ENCODE measurements at places on chromosomes 3 and 15. TPM values are rescaled to one million over a fixed set of nuclear protein-coding genes. Genes with fewer than 3 reads are reported as not detected.

DNA sequence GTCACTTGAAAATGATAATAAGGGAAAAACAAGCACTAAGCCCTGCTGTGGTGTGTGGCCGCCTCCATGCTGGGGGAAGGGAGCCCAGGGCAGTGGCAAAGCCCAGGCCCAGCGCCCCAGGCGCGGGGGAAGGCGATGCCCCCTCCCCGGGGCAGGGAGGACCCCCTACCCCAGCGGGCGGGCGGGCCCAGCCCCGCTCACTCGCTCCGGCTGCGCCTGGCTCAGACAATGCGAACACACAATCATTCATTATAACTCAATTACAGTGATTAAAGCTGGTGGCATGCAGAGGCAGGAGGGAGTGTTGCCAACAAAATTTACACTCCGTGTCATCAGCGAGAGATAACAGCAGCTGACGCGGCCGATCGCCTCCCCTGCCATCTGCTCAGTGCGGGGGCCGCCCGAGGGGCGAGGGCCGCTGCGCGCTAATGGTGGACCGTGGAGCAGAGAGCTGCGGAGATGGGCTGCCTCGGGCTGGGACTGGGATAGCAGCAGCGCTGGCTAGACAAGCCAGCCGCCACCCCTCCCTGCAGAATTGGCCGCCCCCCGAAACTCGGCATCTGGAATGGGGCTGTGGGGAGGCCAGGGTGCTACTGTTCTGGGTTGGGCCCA is 64.1 kb downstream of the TLE3 start:
- no peak overlapping the region for H3K4me3 ChIP-seq
- H3K36me3 ChIP-seq = no peaks in the 10 kb centered on the region
- DNase-seq = no peak
- no peaks in the 10 kb centered on the region for H3K4me1 ChIP-seq
- H3K27me3 ChIP-seq = peaks cover 2% of the 10 kb centered on the region
- H3K27ac ChIP-seq = no peak overlapping the region

DNA sequence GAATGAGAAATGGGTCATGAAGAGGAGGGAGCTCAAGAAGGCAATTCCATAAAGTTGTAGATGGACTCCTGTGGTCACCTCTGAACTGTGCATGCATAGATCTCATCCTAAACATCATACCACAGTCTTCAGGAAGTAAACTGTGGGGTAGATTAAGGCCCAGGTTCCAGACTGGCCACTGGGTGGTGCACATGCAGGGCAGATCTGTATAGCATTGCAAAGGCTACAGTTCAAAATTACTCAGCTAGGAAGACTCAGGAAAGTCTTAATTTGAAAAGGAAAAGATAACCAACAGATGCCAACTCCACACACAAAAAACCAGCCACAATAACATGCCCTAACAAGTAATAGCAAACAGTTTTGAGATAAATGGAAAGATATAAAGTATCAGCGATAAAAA is 20.3 kb downstream of the KY start:
- peaks cover 6% of the 10 kb centered on the region for H3K36me3 ChIP-seq
- peaks cover 5% of the 10 kb centered on the region for H3K4me1 ChIP-seq
- H3K27me3 ChIP-seq = peaks cover 3% of the 10 kb centered on the region
- H3K27ac ChIP-seq = no peak overlapping the region
- H3K4me3 ChIP-seq = no peak overlapping the region

DNA sequence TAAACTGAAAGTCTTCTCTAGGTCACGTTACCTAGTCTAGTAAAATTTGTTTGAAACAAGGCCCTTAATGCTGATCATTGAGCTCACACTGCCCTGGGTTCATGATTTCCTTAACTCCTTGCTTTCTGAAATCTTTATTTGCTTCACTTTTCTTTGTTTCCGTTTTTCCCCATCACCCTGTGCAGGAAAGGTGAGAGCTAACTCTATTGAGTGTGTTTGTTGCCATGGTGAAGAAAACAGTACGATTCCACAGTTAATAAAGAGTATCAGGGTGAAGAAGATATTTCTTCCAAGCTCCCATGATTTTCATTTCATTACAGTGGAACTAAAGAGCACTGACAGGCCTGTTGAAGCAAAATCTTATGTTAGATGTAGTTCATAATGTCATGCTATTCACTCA is 276.2 kb downstream of the RAP2B start:
- no peaks in the 10 kb centered on the region for H3K4me1 ChIP-seq
- no peak for DNase-seq
- no peaks in the 10 kb centered on the region for H3K36me3 ChIP-seq
- no peak overlapping the region for H3K4me3 ChIP-seq
- H3K27ac ChIP-seq = no peak overlapping the region
- H3K27me3 ChIP-seq = no peaks in the 10 kb centered on the region

DNA sequence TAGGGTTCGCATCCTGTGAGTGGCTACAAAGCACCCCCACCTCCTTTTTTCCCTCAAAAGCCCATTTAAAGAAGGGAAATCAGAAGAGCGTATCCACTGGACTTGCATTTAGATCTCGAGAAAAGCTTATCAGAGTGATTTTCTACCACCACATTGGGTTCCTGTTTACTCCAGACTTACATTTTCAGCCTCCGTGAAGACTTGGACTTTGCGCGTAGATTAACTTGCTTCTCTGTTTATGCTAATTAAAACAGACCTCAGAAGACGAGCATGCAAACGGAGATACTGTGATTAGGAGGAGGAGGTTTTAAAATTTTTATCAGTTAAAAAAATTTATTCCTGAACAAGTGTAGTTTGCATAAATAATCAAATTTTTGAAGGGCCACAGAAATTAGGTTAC is 115.7 kb downstream of the AKAP13 start:
- peaks cover 9% of the 10 kb centered on the region for H3K27me3 ChIP-seq
- DNase-seq = no peak
- H3K4me3 ChIP-seq = no peak overlapping the region
- H3K4me1 ChIP-seq = peaks cover 66% of the 10 kb centered on the region

- H3K36me3 ChIP-seq = no peaks in the 10 kb centered on the region
- no peak overlapping the region for H3K27ac ChIP-seq
- no peak for DNase-seq
- H3K27me3 ChIP-seq = no peaks in the 10 kb centered on the region
- peaks cover 16% of the 10 kb centered on the region for H3K4me1 ChIP-seq
Observed at GRCh38 chr15:91885714-91886270, 32.3 kb downstream of the SLCO3A1 start.

DNA sequence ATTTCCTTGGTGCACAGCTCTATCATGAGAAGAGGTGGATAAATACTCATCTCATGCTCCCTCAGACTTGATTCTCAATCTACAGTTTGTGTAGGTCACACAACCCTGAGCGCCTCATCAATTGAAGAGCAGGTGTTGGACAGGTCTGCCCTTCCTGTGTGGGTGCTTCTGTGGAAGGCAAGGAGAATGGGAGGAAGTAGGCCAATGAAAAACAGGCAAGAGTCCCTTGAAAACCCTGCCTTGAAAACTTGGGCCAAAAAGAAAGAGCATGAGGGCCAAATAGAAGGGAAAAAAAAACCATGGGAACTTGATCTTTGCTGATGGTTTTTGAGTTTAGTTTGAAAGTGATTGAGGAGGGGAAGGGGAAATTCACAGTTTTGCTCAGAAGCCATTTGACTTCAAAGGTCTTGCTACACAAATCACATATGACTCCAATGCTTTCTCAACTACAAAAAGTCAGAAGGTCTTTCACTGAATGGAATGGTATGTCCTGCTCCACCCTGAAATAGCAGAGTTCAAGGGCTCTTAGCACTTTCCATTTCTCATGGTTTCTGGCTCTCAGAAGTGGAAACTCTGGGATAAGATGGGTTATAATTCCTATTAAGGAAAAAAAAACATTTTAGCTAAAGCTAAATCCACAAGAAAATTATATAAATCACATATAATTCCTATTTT is 37.2 kb upstream of the TM4SF1 start:
- no peak overlapping the region for H3K27ac ChIP-seq
- H3K36me3 ChIP-seq = no peaks in the 10 kb centered on the region
- peaks cover 7% of the 10 kb centered on the region for H3K4me1 ChIP-seq
- DNase-seq = no peak
- H3K27me3 ChIP-seq = peaks cover 1% of the 10 kb centered on the region

DNA sequence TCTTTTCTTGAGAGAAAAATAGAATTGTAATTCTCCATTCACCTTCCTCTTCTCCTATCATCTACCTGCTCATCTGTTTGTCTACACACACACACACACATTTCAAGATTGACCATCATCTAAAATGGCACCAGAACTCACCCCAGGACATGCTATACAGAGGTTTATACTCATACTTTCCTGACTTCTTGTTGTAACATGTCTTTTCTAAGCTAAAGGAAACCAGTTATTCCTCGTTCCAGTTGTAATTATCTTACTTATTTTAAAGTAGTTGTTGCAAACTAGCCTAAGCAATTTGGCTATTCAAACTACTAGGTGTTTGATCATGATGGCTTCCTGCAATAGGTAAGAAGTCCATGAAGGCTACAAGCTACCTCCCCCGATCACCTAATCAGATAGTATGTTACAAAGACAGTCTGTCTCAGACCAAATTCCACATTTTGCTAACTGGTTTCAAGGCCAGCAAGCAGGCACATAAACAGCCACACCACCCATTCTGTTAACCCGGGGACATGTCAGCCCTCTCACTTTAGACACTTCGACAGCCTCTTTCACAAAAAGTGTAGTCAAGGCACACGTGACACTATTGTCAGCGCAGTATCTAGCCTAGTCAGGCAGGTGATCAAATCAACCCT is 189.7 kb downstream of the SHQ1 start:
- no peak overlapping the region for H3K27ac ChIP-seq
- H3K27me3 ChIP-seq = peaks cover 4% of the 10 kb centered on the region
- H3K4me3 ChIP-seq = no peak overlapping the region

DNA sequence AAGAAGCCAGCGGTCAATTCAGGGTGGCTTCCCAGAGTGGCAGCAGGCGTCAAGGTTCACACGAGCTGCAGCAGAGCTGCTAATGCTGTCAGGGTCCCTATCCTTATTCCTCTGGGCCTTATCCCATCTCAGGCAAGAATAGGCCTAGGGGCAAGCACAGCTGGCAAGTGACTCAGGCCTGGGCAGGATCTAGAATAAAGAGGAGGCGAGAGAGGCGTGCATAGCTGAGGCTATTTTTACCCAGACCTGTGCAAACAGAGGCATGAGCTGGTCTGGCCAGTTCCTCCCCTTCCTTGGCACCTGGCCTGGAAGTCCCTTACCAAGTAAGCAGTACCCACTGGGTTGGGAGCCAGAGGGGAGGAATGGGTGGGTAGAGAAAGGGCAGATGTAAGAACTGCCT is 12.2 kb upstream of the VIPR1 start:
- no peak overlapping the region for H3K27ac ChIP-seq
- DNase-seq = no peak
- H3K4me1 ChIP-seq = peaks cover 25% of the 10 kb centered on the region
- no peaks in the 10 kb centered on the region for H3K36me3 ChIP-seq

- H3K4me3 ChIP-seq = no peak overlapping the region
- no peak overlapping the region for H3K27ac ChIP-seq
- DNase-seq = peak; percentile 27
- H3K4me1 ChIP-seq = peaks cover 6% of the 10 kb centered on the region
- peaks cover 13% of the 10 kb centered on the region for H3K27me3 ChIP-seq
- no peaks in the 10 kb centered on the region for H3K36me3 ChIP-seq
Observed at GRCh38 chr15:58064980-58065444, 499 bp downstream of the ALDH1A2 start.

- H3K4me1 ChIP-seq = peaks cover 9% of the 10 kb centered on the region
- DNase-seq = no peak
- H3K27ac ChIP-seq = no peak overlapping the region
- no peaks in the 10 kb centered on the region for H3K36me3 ChIP-seq
Observed at GRCh38 chr3:21672303-21672702, 78.7 kb downstream of the ZNF385D start.

- no peaks in the 10 kb centered on the region for H3K36me3 ChIP-seq
- no peaks in the 10 kb centered on the region for H3K4me1 ChIP-seq
- DNase-seq = no peak
- no peak overlapping the region for H3K4me3 ChIP-seq
- H3K27me3 ChIP-seq = no peaks in the 10 kb centered on the region
- no peak overlapping the region for H3K27ac ChIP-seq
Observed at GRCh38 chr3:76267851-76268380, 482.6 kb upstream of the ZNF717 start.

GRCh38 chr3:156606729-156607128 is 51.8 kb upstream of the SSR3 start:
- no peaks in the 10 kb centered on the region for H3K27me3 ChIP-seq
- H3K4me3 ChIP-seq = no peak overlapping the region
- no peaks in the 10 kb centered on the region for H3K36me3 ChIP-seq

GRCh38 chr15:33654860-33655259 is 313.4 kb upstream of the CHRM5 start:
- H3K4me3 ChIP-seq = no peak overlapping the region
- no peak for DNase-seq
- no peak overlapping the region for H3K27ac ChIP-seq
- H3K4me1 ChIP-seq = no peaks in the 10 kb centered on the region

GRCh38 chr3:62367763-62368195 is 5.6 kb downstream of the FEZF2 start:
- H3K36me3 ChIP-seq = no peaks in the 10 kb centered on the region
- H3K4me3 ChIP-seq = peak overlapping the region; percentile 37
- DNase-seq = no peak
- peaks cover 38% of the 10 kb centered on the region for H3K4me1 ChIP-seq
- peaks cover 29% of the 10 kb centered on the region for H3K27me3 ChIP-seq
- no peak overlapping the region for H3K27ac ChIP-seq

GRCh38 chr3:150699068-150699639 is 4.6 kb downstream of the ERICH6 start:
- H3K36me3 ChIP-seq = no peaks in the 10 kb centered on the region
- peaks cover 2% of the 10 kb centered on the region for H3K27me3 ChIP-seq
- H3K4me1 ChIP-seq = no peaks in the 10 kb centered on the region
- H3K27ac ChIP-seq = no peak overlapping the region
- DNase-seq = no peak

GRCh38 chr15:82093774-82094211 is 48.0 kb upstream of the MEX3B start:
- H3K27ac ChIP-seq = no peak overlapping the region
- no peak overlapping the region for H3K4me3 ChIP-seq
- no peaks in the 10 kb centered on the region for H3K4me1 ChIP-seq

DNA sequence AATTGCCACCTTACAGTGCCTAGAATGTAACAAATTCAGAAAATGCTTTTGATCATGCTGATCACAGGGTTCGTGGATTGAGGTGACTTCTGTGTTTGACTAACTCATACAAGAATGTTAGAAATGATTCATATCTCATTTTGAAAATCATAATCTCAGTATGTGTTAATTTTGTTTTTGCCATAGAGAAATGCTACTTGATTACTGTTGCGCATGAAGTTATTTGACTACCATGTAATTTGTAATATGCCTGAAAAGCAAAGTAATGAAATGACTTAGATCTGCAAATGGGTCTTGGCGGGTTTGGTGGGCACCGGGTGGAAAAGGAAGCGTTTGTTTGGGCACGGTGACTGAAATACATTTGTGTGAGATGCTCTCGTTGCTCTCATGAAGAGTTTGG is 173.6 kb upstream of the BHLHE40 start:
- no peak for DNase-seq
- peaks cover 29% of the 10 kb centered on the region for H3K4me1 ChIP-seq
- no peak overlapping the region for H3K27ac ChIP-seq
- H3K27me3 ChIP-seq = peaks cover 2% of the 10 kb centered on the region
- peaks cover 53% of the 10 kb centered on the region for H3K36me3 ChIP-seq

Gene VGLL3
- 0.36 TPM for total RNA-seq

Gene CYP1A2
- total RNA-seq = not detected

Gene SLC41A3
- 52.3 TPM for total RNA-seq

Gene CHRNA3
- 0.74 TPM for total RNA-seq

Gene TOP2B
- 195 TPM for total RNA-seq

Gene ZIC4
- total RNA-seq = 2.2 TPM

All from endothelial cell (in vitro differentiated cells).